Effector memory CD8-positive, alpha-beta T cell (primary cell): ENCODE measurements at places on chromosomes 16 and 17.

DNA sequence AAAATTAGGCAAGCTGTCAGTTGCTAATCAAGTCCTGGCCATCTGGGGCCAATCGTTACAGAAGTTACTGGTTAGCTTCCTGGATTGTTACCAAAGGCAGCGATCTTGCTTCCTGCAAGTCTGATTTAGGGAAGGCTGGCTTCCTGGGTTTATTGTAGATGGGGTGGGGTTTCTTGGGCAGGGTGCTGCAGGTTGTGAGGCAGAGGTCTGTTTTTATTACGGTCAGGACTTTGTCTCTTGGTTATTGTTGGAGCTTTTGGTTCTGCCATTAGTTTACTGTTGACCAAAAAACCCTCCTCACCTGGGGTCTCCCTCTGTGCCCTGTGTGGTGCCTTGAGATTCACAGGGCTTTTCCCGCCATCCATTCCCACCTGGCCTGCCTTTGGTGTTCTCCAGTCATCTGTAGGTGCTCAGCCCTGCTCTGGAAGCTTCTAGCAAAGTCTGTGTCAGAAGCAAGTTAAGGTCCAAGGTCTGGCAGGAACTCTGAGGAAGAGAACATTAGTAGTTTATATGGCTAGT is 36.9 kb downstream of the SLC47A1 start:
- no peak overlapping the region for H3K27ac ChIP-seq
- H3K4me3 ChIP-seq = no peak overlapping the region
- DNase-seq = no peak
- no peaks in the 10 kb centered on the region for H3K4me1 ChIP-seq
- H3K36me3 ChIP-seq = no peaks in the 10 kb centered on the region

- H3K4me3 ChIP-seq = no peak overlapping the region
- no peak overlapping the region for H3K27ac ChIP-seq
- H3K36me3 ChIP-seq = no peaks in the 10 kb centered on the region
- no peak for DNase-seq
These were observed 531.7 kb upstream of the TOM1L1 start for GRCh38 chr17:54368906-54369305.

- H3K27me3 ChIP-seq = peaks cover 12% of the 10 kb centered on the region
- no peak overlapping the region for H3K4me3 ChIP-seq
These were observed 133.1 kb upstream of the ZKSCAN2 start for GRCh38 chr16:25390761-25391160.

GRCh38 chr17:32862940-32863339 is 14.0 kb downstream of the MYO1D start:
- H3K27ac ChIP-seq = no peak overlapping the region
- no peak for DNase-seq
- no peaks in the 10 kb centered on the region for H3K36me3 ChIP-seq
- no peak overlapping the region for H3K4me3 ChIP-seq
- no peaks in the 10 kb centered on the region for H3K27me3 ChIP-seq

DNA sequence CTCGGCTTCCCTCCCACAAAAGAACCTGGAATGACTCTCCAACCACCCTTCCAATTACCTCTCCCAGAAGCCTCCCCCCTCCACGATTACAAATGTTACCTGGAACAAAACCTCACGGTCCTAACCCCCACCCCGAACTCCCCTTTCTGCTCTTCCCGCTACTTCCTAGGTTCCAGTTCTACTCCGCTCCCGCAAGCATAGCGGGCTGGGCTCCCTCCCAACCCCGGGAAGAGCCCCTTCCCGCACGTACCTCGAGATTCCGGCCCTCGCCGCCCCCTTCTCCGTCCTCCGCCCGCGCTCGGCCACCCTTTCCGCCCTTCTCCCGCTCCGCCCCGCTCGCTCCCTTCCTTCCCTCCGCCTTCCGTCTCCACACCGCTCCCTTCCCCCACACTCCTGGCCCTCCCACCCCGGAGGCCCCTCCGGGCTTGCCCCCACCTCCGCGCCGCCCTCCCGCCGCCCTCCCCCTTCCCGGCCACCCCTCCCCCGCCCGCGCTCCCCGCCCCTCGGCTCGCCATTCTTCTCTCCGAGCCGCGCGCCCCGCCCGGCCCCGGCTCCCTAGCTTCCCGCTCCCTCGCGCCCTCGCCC is 457 bp downstream of the CHTF8 start:
- no peak for DNase-seq
- H3K4me1 ChIP-seq = peaks cover 49% of the 10 kb centered on the region
- H3K36me3 ChIP-seq = peaks cover 40% of the 10 kb centered on the region
- H3K27ac ChIP-seq = peak overlapping the region; percentile 96

DNA sequence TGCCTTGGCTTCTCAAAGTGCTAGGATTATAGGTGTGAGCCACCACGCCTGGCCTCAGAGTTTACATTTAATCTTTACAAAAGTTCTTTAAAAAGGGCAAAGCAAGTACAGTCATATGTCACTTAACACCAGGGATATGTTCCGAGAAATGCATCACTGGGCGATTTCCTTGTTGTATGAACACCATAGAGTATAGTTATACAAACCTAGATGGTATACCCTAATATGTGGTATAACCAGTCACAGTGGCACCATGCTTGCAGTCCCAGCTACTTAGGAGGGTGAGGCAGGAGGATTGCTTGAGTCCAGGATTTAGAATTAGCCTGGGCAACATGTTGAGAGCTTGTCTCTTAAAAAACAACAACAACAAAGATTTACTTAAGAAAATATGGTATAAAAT is 51.3 kb downstream of the NFATC3 start:
- peaks cover 39% of the 10 kb centered on the region for H3K36me3 ChIP-seq
- no peak overlapping the region for H3K4me3 ChIP-seq
- no peak overlapping the region for H3K27ac ChIP-seq
- H3K27me3 ChIP-seq = no peaks in the 10 kb centered on the region
- DNase-seq = no peak
- H3K4me1 ChIP-seq = peaks cover 30% of the 10 kb centered on the region

GRCh38 chr16:11501632-11502031 is 85.1 kb downstream of the LITAF start:
- peaks cover 7% of the 10 kb centered on the region for H3K36me3 ChIP-seq
- H3K27me3 ChIP-seq = no peaks in the 10 kb centered on the region
- no peak for DNase-seq
- no peak overlapping the region for H3K27ac ChIP-seq
